ENCODE measurements at places on chromosomes 11 and 22.

DNA sequence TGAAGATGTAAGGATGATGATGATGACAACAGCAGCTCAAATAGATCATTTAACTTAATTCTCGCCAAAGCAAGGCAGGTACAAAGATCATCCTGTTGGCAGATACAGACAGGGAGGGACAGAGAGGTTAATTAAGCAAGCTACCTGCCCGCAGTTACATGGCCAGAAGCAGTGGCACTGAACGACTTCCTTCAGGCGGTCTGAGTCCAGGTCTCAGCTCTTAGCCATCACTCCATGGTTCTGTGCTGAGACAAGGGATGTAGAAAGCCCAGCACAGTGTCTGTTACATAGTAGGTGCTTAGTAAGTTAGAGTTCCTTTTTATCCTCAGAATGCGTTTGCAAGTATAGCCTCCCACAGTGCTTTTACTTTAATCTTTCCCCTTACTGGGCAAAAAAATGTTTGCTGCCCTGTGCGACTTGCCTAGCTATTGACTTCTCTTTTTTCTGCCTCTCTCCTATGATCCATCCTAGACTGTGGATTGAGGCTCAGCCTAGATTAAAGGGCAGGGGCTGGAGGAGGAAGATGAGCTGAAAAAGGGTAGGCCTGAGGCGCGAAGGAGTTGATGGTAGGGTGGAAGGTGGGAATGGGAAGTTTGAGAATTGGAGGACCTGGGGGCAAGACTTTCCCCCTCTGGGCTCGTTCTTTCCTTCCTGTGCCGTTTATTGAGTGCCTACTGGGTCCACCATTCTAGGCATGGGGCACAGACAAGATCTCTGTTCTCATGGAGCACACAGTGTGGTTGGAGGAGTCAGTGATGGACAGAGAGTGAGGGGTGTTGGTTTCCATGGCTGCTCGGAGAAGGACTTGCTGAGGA lies 108.2 kb upstream of the OR4B1 start:
- DNase-seq = no peak

- DNase-seq = no peak
Measured at GRCh38 chr11:69201066-69201365, 45.3 kb downstream of the SMIM38 start.

GRCh38 chr22:28978158-28978557 lies 83.5 kb downstream of the C22orf31 start:
- no peak for DNase-seq

DNA sequence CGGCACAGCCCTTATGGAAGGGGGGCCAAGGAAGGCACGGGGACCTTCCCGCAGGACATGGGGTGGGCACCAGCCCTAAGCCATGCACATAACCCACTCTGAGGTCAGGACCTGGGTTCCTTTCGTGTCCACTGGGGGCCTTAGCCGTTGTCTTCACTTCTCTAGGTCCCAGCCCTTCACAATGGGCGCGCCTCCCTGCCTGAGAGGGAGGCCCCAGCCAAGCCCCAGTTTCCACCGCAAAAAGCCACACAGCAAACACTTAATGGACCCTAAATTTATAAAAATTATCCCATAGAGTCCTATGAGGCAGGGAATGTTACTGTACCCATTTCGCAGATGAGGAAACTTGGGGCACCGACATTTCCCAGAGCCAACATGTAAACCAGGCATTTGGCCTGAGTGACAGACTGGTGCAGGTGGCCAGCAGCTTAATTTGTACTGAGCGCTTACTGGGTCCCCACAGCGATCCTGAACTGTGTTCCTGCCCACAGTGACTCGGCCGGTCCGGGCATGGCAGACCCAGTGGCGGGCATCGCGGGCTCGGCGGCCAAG lies 1.2 kb downstream of the GAS2L1 start:
- no peak for DNase-seq

DNA sequence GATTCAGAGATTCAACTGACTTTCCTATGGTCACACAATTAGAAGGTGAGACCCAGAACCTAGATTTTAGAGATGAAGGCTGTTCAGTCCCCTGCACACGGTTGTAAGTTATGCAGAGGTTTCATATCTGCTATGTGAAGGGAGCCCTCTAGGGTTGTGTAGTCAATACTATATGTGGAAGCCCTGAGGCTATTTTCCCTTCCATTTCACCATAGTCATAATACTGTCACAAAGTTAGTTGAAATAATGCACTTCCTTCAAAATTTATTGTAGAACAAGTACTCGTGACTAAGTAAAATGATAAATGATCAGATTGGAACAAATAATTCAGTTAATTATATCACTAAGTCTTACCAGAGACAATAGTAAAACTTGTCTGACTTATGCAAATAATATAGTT lies 48.8 kb downstream of the ENDOD1 start:
- DNase-seq = peak; percentile 23

- no peak for DNase-seq
Measured at GRCh38 chr22:17077255-17077654, 7.5 kb upstream of the IL17RA start.

- DNase-seq = no peak
Measured at GRCh38 chr11:96125400-96125799, 201.5 kb upstream of the MTMR2 start.

DNA sequence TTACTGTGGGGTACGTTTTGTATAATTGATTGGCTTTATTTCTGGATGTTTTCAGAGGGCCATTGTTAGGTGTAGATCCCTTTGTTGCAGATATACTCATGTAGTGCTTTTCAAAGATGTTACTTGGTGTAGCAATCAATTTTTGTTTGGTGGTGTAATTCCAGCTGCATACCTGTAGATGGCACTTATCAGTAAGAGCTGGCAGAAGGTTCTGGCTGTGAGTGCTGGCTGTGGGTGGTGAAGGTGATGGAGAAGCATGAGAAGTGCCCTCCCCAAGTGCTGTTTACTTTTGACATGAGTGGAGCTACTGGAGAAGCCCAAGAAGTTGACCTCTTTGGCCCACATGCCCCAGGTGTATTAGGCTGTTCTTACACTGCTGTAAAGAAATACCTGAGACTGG lies 1074.9 kb downstream of the FAM181B start:
- peak; percentile 5 for DNase-seq

DNA sequence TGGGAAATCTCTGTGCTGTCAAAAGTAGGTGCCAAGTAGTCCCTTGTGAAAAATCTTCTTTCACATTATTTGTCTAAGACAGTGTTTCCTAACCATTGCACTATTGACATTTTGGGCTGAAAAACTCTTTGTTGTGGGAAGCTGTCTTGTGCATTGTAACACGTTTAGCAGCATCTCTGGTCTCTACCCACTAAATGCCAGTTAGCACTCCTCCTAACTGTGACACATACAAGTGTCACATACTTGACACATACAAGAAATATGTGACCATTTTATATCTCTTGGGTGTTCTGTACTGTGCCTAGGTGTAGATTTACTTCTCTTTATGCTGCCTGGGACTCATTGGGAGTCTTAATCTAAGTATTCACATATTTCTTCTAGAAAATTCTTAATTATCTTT lies 57.8 kb downstream of the NXPE1 start:
- DNase-seq = no peak

GRCh38 chr11:79383874-79384273 lies 57.0 kb downstream of the TENM4 start:
- no peak for DNase-seq

Data from CD4-positive, alpha-beta T cell treated with Interleukin-17A for 1 hour (primary cell).